Fibroblast of upper back skin (primary cell): ENCODE measurements at places on chromosomes 2 and 18.
A peak's percentile ranks its signal among the peaks of the same experiment; 100 is the strongest.

- no peak for DNase-seq
Observed at GRCh38 chr18:64111950-64112349, 36.9 kb downstream of the LINC00305 start.

DNA sequence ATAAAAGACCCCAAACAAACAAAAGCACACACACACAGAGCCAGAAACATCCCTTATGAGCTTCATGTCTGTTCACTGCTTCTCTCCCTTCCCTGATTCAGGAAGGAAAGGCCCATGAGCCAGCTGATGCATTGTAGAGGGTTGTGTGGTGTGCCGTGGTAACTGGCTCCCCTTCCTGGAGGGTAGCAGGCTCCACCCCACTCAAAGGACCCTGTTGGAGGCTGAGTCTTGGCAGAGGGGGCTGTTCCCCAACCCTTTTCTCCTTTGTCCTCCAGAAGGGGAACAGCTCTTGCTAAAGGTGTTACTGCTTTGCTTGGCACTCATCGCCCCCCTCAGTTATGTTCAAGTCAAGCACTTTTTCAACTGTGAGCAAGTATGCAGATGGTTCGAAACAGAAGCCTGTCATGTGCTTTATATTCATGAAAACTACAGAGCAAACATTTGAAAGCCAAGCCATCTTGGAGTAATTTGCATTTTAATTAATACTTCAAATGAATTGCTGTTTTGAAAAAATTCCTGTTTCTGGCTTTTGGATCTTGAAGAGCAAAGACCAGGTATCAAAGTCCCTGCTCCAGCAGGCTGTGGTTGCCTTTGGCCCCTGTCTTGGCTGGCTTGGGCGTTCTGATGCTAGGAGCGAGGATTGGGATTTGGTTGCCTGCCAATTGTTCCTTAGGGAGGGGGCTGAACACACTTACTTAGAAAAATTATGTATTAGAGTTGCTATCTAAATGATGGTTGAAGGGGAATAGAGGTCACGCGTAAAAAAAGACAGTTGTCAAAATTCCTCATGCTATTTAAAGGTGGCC is 267.8 kb downstream of the TSN start:
- peak; percentile 18 for DNase-seq

DNA sequence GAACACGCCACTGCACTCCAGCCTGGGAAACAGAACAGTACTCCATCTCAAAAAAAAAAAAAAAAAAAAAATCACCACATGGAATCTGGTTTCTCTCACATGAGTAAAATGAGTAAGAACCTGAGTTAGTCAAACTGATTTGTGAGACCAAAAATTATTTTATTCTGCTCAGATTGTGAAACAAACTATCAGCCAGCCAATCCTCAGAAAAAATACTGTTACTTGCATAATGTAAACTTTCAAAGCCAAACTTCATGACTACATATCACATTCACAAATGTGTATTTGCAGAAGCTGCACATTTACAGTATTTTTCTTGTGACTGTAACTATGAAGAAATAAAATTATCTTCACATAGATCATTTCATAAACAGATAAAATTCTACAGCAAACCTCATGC is 23.2 kb downstream of the SUMO1 start:
- no peak for DNase-seq

DNA sequence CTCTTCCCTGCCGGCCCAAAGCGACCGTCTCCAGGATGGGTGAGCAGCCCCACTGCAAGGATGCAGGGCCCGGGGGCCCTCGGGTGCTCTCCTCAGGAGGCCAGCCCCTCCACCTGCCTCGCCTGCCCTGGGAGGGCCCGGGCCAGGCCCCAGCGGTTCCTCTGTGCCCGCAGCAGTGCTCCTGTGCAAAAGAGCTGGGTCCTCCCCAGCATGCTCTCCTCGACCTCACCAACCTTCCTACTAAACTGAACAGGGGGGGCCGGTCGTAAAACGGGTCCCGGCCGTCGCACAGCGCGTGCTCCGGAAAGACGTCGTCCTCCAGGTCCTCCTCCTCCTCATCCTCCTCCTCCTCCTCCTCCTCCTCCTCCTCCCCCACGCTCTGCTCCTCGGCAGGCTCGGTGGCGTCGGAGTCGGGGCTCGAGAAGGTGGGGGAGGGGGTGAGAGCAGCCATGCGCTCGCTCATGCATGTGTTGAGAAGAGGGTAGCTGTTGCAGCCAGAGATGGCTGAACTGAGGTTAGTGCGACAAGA is 62.9 kb downstream of the KIF1A start:
- DNase-seq = no peak

DNA sequence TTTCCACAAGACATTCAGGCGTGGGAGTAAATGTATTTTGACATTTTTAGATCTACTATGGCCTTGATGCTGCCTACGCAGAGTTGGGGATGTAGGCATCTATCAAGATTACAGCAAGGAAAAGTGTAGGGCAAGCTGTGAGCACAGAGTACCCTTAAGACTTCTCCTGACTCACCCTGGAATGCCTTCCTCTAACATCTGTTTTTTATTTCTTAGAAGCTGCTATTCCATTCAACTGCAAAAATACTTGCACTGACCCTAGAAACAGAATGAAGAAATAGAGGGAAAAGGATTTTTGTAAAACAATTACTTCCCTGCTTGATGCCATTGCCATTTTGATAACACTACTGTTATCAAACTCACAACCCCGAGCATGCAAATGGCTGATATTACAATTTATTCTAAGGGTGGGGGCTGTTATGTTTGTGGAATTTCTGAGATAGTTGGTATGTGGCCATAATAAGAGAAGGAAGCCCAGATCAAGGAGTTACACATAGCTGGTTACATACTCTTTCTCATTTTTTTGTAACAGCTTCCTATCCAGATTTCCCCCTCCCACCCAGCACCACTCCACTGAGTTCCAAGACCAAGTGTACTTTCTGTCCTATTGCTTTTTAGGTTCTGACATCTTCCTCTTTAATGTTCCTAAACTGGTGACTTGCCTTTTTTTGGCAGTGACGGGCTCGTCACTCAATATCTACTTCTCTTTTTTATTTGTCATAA is 6.0 kb upstream of the ROCK1 start:
- DNase-seq = peak; percentile 93

DNA sequence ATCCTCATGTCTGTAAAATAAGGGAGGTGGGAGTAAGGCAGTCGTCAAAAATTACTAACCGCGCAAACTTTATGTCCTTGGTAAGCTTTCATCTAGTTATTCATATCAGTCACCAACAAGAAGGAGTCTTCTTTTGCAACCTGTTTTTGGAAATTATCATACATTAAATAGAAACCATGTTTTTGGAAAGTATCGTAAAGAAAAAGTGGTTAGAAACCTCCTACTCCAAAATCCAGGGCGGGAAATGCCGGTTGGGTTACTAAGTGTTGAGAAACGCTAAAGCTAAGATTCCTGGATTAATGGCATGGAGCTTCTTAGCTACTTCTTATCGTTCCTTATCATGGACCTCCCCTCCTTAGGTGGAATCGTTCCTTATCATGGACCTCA is 778 bp downstream of the BBS5 start:
- no peak for DNase-seq

- no peak for DNase-seq
Observed at GRCh38 chr2:163982938-163983337, 247.1 kb upstream of the FIGN start.

DNA sequence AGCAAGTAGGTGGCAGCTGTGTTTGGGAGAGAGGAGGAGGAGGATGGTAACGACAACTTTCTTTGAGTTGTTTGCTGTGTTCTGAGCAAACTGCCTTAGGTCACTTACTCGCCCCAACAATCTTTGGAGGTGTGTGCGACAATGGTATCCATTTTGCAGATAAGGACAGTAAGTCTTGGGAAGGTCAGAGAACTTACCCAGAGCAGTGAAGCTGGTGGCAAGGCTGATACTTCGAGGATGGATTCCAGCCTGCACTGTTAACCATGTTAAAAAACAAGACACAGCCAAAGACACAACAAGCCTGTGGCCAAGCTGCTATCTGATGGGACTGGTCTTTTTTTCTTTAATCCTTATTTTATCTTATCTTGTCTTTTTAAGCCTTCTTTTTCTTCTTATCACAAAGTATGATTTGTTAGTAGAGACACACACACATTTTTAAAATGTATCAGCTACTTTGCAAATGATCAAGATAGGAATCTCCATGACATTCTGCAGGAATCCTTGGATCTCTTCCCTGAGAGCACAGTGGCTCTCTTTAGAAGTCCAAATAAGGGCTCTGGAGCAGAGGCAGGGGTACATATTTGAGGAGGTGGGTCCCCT is 27.9 kb downstream of the CNDP1 start:
- DNase-seq = no peak

DNA sequence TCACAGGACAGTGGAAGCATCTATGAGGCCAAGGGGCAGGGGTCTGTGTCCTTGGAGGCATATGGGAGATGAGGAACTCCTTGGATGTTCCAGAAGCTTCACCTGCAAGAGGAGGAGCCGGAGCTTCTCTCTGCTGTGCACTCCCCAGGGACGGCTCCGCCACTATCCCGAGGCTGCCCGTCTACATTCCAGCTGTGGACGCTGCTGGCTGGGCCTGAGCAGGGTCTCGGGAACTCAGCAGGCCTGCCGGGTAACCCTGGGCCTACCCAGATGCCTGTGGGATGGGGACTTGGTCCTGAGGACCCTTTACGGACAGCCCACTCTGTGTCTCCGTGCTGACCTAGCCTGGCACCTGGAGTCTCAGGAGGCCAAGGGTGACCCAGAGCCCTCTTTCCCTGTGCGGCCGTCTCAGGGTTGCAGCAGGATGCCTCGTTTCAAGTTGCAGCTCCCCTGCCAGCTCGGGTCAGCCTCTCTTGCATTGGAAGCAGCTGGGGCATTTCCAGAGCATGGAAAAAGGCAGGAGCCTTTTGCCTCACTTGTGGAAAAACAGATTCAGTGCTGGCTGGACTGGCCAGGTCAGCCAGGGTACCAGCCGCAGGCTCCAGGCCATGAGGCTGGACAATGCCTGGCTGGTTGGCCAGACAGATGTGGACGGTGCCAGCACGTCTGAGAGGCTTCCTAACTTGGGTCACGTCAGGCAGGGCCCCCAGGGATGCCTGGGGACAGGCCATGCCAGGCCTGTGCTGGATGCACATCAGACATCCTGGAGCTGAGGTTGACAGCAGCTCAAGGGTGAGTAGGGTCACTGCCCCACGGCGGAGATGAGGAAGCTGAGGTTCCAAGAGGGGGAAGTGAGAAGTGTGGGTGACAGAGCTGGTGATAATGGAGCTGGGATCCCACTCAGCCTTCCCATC is 41.5 kb downstream of the SCTR start:
- no peak for DNase-seq

DNA sequence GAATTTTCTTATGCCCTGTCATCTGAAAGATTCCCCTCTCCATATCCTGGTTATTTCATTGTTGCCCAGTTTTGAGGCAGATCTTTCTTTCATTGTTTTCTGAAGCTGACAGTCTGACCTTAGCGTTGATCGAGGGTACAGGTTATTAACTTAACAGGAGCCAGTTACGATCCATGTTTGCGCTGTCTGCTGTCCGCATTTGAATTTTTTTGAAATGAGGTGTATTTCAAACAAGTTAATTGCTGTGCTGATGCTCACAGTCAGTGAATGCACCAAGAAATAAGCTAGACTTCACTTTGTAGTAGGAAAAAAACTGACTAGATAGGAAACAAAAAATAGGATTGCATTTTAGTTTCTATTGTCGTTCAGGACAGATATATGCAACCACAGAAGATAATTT is 34.8 kb upstream of the SPAG16 start:
- no peak for DNase-seq

- no peak for DNase-seq
Observed at GRCh38 chr2:227134591-227134990, 29.4 kb downstream of the COL4A4 start.

GRCh38 chr2:230692760-230693159 is 19.9 kb upstream of the CAB39 start:
- no peak for DNase-seq

- no peak for DNase-seq
Observed at GRCh38 chr2:113183264-113183663, 9.5 kb downstream of the PSD4 start.

GRCh38 chr2:233430081-233430480 is 75.8 kb downstream of the DGKD start:
- DNase-seq = peak; percentile 46

GRCh38 chr2:226185616-226186211 is 613.9 kb downstream of the IRS1 start:
- DNase-seq = peak; percentile 95

DNA sequence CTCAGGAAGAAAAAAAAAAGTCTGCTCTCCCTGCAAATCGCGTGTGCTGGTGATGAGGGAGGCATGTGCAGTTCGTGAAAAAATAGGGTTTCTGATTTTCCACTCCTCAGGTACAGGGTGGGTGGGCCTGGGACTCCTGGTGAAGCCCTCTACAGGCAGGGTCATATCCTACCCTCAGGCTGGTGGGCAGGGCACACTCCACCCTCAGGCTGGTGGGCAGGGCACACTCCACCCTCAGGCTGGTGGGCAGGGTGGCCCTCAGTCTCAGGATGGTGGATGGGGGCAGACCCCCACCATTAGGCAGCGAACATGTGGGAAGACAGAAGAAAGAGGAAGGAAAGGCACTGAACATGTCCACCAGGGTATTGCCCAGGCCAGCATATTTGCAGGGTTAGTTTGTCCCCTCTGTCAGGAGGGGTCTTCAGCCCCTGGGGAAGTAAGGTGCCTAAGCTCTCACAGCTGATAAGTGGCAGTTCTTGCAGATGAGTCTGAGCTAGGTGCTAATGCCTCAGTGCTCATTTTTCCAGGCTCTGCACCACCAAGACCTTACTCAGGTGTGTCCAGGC is 95.2 kb upstream of the RAB6C start:
- no peak for DNase-seq

DNA sequence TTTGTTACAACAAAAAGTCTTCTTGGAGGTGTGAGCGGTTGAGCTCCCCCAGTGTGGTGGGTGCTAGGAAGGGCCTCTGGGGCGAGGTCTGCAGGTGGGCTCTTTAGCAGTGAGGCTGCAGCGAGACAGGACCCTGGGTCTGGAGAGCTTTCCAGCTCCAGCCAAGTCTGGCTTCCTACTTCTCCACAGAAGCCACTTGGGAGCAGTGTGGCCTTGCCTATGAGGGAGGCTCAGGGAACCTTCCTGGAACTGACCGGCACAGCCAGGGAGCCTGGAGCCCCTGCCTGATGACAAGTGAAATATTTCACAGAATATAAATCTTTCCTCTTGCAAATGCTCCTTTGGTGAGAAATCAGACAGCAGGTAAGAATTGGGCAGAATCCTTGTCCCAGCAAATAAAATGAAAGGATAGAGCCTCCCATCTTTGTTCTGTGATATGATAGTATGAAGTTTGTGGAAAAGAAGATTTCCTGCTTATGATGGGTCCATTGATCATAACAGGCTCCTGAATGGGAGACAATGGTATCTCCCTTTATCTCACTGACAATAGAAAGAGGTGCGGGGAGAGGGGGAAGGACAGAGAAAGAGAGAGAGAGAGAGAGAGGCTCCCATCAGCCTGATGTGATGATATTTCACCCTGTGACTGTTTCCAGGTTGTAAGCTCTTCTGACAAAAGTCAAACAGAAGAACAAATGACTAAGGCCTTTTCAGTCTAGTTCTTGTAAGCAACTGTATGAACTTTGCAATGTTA is 289.8 kb upstream of the SPRED2 start:
- peak; percentile 30 for DNase-seq

DNA sequence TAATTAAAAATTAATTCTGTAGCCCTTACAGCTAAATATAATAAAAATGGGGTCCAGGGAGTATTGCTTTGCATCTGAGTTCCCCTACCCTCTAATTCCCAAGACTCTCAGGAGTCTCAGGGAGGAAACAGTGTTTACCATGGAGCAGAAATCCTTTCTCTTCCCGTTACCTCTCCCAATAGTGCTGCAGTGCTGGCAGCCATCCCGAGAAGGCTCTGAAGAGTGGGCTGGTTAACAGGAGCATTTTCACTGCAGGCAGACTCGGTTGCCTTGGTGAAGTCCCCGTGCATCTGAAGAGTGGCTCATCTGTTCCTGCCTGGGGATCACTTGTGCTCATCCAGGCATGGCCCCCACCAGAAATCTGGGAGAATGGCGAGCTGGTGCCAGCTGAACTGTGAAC is 41.8 kb upstream of the TMEM178A start:
- DNase-seq = no peak
